Activated CD4-positive, CD25-positive, alpha-beta regulatory T cell (primary cell): ENCODE measurements at places on chromosomes 7 and 10.
A peak's percentile ranks its signal among the peaks of the same experiment; 100 is the strongest.

GRCh38 chr7:131094685-131095084, 233.0 kb upstream of the MKLN1 start:
- no peak for DNase-seq

DNA sequence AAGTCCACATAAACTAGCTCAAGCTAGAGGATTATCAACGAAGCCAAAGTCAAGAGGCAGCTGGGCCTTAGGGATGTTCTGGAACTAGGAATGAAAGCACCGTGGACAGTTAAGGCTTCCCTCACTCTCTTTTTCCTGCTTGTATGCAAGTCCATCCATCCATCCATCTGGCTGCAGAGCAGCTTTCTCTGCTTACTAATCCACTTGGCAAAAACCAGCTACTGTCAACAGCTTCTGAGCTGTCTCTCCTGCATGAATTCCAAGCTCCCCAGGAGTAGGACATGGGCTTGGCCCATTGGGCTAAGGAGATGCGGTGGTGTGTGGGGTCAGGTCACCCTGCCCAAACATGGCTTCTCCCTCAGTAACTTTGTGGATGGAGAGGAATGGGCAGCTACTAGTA, 66.2 kb downstream of the NAMPT start:
- DNase-seq = no peak

- DNase-seq = no peak
Measured at GRCh38 chr10:99975106-99975829, 34.5 kb downstream of the DNMBP start.

GRCh38 chr10:131961047-131961776, 20.5 kb downstream of the BNIP3 start:
- no peak for DNase-seq

GRCh38 chr7:141941075-141941474, 5.7 kb downstream of the CLEC5A start:
- DNase-seq = no peak

DNA sequence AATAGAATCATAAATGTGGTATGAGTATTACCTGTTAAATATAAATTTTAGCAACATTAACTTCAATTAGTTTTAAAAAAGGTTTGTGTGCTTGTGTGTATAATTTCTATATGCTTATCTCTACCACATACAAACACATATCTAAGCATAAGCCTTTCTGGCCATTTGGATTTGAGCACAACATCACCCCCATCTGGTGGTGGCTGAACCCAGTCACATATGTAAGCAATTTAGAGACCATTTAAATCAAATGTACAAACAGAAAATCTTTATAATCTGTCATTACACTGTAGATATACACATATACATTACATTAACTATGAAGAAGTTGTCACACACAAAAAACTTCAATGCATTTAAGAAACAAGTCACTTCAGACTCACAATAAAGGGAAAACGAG, 31.7 kb downstream of the GPR22 start:
- DNase-seq = no peak

DNA sequence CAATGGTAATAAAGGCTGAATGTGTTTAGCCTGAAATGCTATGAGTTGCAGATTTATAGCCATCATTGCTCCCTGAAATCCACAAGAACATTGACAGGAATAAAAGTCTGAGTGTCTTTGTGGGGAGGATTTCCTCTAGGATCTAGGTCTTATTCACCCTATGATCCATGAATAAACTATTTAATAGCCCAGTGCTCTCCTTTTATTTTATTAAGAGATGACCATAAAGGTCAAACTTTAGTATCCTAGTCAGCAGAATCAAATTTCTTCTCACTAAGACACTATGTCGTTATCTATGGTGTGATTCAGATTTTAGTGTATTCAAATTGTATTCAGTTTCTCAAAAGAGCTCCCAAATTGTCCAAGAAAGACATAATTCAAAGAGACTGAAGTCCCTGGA, 67.8 kb upstream of the AKR1E2 start:
- no peak for DNase-seq

GRCh38 chr7:94087664-94088352, 83.7 kb upstream of the BET1 start:
- DNase-seq = peak; percentile 3

- no peak for DNase-seq
Measured at GRCh38 chr7:38669965-38670520, 38.9 kb upstream of the AMPH start.

GRCh38 chr7:99623702-99624447, 7.1 kb downstream of the ZSCAN25 start:
- no peak for DNase-seq

GRCh38 chr7:79949778-79950177, 184.9 kb upstream of the GNAI1 start:
- DNase-seq = no peak

DNA sequence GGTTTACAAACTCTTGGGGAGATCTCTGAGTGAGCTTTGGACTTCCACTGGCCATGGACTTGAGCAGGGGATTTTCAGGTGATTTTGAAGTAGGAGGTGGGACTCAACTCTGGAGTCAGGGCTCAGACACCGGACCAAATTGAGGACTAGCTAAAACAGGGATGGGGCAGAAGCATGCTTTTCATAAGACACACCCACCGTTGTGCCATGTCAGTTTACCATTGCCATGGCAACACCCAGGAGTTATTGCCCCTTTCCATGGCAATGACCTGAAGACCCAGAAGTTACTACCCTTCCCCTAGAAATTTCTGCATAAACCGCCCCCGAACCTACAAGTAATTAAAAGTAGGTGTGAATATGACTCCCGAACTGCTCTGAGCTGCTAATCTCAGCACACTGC, 320.7 kb downstream of the GRID1 start:
- no peak for DNase-seq

- DNase-seq = no peak
Measured at GRCh38 chr7:40306596-40306995, 171.8 kb downstream of the SUGCT start.

GRCh38 chr7:75652788-75653187, 86.0 kb downstream of the HIP1 start:
- no peak for DNase-seq

DNA sequence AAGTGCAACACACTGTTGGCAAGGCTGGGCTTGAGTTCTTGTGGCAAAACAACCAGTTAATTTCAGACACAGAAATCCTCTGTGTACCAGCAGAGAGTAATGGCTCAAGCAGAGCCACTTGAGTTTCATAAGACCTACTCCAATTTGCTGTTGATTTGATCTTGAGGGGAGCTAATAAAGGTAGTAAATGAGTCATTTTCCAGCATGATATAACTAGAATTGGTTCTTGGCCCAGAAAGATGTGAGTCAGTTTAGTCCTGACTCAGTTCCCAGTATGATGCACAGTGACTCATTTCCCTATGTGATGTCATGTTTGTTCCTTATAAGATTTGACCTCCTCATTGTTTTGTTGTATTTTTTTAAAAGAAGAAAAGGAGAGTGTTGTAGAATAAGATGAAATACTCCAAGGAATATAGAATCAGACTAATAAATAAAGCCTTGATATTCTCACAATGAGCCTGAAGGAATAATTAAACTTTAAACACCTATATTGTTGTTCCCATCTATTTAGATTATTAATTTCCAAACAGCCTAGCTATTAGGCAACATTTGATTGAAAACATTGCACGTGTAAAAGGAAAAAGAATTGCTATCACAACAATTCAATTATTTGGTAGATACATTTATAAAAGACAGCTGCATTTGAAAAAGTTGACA, 186.2 kb downstream of the REEP3 start:
- DNase-seq = no peak

DNA sequence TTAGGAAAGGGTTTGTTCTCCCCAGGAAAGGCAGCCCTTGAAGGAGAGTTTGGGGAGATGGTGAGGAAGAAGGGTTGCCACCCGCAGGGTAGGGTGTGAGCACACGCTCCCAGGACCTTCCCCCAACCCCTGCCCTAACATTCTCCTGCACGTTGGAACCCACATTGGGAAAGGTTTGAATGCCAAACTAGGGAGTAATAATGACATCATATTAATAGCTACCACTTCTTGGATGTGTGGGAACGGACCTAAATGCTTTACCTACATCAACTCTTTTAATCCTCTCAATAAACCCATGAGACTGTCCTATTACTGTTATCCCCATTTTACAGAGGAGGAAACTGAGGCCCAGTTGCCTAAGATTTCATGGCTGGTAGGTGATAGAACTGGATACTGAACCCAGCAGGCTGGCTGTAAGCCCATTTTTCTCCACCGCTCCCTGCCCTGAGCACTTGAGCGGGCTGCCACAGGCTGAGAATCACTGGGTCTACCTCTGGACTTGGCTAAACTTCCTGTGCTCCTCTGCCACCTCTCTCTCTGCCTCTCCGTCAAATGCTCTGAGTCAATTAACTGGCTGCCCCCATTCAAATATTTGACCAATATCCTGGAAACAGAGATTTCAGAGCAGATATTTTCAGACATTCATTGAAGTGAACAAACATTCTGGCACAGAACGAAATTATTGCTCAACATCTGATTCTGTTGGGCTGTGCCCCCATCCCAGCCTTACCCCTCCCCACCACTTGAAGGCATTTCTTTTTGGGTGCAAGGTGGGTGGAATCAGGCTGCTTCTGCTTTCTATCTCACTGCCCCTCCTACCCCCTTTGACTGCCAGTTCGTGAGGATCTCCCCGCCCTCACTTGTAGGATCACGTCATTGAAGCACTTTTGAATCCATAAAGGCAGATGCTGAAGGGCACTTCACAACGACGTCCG, 129.7 kb downstream of the C10orf105 start:
- DNase-seq = no peak

GRCh38 chr10:68333440-68334431, 1.0 kb upstream of the PBLD start:
- no peak for DNase-seq

DNA sequence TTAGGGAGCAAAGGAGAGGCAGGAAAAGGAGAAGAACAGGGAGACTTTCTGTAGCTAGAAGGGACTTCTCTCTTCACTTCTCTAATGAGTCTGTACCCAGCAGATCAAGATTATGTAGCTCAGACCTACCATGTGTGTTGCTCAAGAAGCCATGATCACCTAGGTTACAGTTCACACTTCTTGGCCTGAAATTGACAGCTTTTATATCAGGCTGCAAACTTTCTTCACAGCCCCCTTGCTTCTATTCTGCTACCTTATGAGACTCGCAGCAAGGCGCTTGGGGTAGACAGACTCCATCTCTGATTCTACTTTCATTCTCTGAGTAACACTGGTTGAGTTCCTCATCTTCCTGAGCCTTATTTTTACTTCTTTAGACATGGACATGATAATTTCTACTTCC, 19.6 kb upstream of the GIMAP2 start:
- no peak for DNase-seq

DNA sequence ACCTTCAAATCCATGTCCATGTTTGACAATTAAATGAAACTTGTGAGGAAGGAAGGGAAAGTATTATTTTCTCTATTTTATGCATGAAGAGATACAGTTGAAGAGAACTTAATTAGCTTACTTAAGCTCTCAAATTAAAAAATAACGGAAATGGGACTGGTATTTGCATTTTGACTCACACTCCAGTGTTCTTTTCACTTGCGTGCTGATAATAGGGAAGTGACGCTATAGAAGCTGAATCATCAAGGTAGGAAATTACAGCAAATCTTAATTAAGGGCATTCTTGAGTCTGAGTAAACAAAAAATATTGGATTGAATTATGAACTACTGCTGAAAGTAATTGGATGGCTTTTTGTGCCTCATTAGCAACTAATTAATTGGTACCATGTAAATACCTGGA, 44.0 kb upstream of the NPVF start:
- no peak for DNase-seq
